ENCODE measurements at places on chromosomes 16 and 17. TPM values are rescaled to one million over a fixed set of nuclear protein-coding genes. Genes with fewer than 3 reads are reported as not detected.

DNA sequence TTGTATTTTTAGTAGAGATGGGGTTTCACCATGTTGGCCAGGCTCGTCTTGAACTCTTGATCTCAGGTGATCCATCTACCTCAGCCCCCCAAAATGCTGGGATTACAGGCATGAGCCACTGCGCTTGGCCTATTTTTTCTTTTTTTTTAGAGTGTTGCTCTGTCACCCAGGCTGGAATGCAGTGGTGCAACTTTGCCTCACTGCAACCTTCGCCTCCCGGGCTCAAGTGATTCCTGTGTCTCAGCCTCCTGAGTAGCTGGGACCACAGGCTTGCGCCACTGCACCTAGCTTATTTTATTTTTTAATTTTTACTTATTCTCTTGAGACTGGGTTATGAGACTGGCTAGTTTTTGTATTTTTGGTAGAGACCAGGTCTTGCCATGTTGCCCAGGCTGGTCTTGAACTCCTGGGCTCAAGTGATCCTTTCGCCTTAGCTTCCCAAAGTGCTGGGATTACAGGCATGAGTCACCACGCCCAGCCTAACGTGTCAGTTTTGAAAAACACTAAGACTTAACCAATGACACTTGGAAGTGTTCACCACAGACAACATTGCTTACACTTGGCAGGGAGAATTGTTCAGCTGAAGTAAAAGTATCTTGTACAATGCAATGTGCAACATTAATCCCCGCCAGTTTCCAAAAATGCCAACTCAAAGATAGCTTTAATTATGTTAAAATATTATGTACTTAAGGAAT lies 26.9 kb downstream of the ATAD5 start:
- no peak for DNase-seq

GRCh38 chr17:48616717-48617470 lies 1.8 kb upstream of the HOXB8 start:
- DNase-seq = no peak

DNA sequence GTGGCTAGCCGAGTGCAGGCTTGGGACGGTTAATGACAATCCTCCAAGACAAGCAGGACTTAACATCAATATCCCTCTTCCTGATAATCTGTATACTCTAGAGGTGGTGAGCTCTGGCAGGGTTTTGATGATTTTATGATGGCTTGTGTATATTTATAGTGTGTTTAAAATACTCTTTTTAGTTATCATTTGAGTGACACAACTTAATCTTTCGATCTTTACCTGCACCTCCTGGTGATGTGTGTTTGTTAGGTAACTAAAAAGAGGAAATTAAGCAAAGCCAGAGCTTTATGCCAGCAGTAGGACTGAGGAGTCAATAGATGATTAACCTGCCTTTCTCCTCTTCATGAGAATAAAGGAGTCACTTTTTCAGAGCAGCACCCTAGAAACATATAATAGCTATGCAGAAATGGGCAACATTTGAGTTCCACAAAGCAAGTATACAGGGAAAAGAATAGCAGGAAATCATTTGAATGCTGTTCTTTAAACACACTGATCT lies 210.5 kb downstream of the IRX3 start:
- DNase-seq = no peak

DNA sequence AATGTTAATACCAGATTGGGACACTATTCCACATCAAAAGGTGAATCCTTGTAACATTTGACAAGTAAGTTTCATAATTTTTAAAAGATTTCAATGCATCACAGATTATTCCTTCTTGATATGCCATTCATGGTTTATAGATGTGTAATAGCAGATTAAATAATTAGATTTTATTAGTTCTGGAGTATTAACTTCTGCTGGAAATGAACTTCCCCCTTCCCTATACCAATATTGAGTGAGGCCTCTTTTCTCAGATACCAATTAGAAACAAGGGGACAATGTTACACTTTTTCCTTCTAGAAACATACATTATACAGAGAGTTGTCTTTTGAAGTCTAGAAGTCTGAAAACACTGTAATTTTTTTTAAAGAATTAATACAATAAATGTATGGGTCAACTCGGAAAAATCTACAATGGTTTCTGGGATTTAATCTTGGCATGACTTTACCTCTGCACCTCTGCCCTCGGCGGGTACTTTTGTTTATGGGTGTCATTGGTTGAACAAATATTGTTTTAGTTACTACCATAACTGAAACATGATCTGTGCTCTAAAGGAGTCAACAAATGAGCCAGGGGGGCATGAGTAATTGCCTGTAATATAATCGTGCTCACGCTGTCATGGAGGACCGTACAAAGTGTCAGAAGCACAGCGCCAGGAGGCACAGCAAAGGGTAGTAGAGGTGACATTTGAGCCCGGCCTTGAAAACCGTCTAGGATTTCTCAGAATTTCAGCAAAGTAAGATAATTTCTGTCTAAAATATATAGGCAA lies 8.2 kb downstream of the LRRC37B start:
- no peak for DNase-seq

GRCh38 chr17:77408284-77408683 lies 267.5 kb downstream of the SEC14L1 start:
- DNase-seq = no peak

DNA sequence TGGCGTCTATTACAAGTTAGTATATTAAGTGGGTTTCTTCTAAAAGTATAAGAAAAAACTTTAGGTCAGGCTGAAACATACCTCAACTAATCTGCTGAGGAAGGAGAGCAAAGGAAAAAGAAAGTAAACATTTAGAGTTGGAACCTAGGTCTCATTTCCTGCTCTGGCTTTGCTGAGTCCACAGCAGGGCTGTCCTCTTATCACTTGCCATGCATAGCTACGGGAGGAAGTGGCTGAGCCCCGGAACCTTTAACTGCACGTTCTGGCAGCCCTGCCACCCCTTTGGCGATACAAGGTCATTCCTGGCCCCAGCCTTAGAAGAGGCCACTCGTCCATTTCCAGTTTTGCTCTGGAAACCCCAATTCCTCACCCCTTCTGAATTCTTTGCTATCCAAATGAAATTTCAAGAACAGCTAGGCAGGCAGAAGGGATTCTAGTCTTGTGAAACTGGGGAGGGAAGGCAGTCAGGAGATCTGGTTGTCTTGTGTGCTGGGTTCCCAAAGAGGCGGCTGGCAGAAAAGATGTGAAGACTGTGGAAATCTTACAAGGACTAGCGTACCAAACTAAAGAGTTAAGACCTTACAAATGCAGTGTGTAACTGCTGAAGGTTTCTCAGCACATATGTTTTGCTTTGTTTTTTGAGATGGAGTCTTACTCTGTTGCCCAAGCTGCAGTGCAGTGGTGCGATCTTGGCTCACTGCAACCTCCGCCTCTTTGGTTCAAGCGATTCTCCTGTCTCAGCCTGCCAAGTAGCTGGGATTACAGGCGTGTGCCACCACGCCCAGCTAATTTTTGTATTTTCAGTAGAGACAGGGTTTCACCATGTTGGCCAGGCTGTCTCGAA lies 19.1 kb downstream of the WIPI1 start:
- no peak for DNase-seq

GRCh38 chr16:86430814-86431213 lies 79.5 kb upstream of the FOXF1 start:
- DNase-seq = no peak

DNA sequence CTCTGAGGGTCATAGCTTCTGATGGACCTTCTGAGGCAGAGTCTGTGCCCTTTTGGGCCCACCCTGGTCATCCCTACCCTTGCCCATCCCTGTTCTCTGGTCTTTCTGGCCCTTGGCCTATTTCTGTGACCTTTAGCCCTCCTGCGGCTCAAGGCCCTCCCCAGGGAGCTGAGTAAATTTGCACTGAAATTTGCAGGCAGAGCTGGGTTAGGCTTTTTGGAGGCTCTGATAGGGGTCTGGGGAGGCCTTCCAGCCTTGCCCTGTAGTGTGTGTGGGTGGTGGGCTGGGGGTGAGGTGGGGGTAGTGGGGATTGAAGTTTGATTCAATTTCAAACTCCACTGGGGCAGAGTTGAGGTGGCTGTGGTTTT lies 17.8 kb downstream of the RARA start:
- DNase-seq = no peak

DNA sequence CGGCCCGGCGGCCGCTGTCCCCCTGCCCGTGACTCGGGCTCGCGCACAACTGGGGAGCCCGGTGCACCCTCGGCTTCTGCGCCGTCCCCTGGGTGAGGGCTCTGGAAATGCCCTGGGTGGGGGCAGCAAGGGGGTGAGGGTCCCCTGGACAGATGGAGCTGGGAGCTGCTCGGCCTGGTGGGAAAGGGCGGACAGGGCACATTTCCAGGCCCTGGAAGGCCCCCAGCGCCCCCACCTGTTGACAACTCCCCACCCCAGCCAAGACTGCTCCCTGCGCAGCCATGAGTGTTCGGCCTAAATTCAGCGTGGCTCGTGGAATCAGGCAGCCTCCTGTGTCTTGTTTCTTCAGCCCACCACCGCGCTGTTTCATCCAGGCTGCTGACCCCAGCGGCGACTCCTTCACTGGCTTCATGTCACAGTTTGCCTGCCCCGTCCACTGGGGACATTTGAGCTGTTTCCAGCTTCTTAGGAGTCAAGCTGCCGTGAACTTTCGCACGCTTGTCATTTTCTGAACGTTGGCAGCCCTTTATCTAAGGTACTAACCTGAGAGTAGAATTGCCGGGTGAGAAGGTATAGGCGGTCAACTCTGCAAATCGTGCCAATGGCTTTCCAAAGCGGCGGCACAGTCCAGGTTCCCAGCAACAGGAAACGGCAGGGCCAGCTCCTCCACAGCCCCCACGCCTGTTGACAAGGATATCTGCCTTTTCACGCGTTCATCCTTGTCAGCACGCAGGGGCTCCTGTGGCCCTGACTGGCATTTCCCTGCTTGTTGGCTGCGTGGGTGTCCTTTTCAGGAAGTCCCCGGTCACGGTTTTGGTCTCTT lies 895 bp downstream of the UTS2R start:
- no peak for DNase-seq

GRCh38 chr17:5558815-5559785 lies 25.2 kb downstream of the NLRP1 start:
- DNase-seq = no peak

DNA sequence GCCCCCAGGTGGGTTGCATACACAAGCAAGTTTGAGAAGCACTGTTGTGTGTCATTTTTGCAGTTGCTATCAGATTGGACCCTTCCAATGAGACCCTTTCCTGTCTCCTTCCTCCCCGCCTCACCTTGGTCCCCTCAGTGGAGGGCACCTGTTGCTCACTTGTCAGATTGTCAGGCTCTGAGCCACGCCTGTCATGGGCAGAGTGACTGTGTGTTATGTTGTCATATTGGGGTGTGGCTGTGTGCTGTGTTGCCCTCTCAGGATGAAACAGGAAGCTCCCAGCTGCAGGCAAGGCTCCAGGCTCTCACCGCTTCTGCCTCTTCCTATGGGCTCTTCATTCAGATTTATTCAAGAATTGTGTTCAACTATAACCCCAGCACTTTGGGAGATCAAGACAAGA lies 302.9 kb downstream of the CPPED1 start:
- no peak for DNase-seq

DNA sequence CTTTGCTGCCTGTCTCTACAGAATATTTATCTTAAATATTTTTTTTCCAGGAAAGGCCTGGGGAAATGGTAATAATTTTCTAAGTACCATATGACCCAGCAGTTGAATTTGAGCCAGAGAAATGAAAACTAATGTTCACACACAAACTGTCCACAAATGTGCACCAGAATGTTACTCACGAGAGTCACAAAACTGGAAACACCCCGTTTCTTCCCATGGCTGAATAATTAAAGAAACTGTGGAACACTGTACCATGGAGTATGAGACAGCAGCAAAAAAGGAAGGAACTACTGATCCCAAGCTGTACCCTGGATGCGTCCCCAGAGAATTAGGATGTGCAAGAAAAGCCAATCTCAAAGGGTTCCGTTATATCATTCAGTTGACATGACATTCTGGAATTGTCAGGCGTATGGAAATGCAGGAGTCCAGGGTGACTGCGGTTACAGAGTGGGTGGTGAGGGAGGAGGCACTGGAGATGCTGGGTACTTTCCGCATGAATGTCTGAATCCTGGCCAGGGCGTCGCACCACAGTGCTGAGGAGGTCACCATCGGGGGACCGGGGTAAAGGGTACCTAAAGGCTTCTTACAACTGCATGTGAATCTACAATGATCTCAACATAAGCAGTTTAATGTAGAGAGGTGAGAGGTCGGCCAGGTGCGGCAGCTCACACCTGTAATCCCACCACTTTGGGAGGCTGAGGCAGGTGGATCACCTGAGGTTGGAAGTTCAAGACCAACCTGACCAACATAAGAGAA lies 34.5 kb downstream of the USP22 start:
- no peak for DNase-seq

DNA sequence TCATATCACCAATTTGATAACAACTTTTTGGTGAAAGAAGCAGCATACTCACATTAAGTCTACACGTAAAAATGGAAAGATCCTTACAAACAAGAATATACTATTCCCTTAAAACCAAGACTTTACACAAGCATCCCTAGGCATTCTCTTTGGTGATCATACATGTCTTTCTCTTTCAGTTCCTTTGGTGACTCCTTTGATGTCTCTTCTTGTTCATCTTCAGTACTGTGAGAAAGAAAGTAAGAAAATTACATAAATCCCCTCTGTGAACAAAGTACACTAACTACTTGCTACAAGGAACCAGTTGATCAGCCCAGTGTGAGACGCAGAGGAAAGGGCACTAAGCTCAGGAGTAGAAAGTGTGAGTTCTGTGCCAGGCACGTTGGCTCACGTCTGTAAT lies 59.6 kb upstream of the MTMR4 start:
- DNase-seq = no peak

- DNase-seq = no peak
Measured at GRCh38 chr17:27776882-27777624, 23.3 kb downstream of the NOS2 start.

- no peak for DNase-seq
Measured at GRCh38 chr17:5391678-5392077, 27.8 kb downstream of the NUP88 start.

The KRT222 gene
- 3.5 TPM for total RNA-seq

The SLFN12L gene
- total RNA-seq = 2.3 TPM

The BRIP1 gene
- total RNA-seq = 0.28 TPM

The ZFPM1 gene
- 1.9 TPM for total RNA-seq

The SOX9 gene
- 2.8 TPM for total RNA-seq

The BPTF gene
- 106 TPM for total RNA-seq

The FAM20A gene
- total RNA-seq = 16.2 TPM

The KRTAP4-1 gene
- total RNA-seq = not detected

The TP53TG3B gene
- total RNA-seq = not detected

The ANKS3 gene
- total RNA-seq = 12.6 TPM

The RGS11 gene
- total RNA-seq = 18.5 TPM

The PYDC1 gene
- not detected for total RNA-seq

Data from omental fat pad (tissue), 4 donors.